ENCODE measurements at places on chromosomes 3 and 15.

GRCh38 chr15:29978411-29979382 lies 104.1 kb upstream of the GOLGA8J start:
- DNase-seq: no peak

- no peak for DNase-seq
Observed at GRCh38 chr3:57133157-57133556, 32.0 kb downstream of the IL17RD start.

DNA sequence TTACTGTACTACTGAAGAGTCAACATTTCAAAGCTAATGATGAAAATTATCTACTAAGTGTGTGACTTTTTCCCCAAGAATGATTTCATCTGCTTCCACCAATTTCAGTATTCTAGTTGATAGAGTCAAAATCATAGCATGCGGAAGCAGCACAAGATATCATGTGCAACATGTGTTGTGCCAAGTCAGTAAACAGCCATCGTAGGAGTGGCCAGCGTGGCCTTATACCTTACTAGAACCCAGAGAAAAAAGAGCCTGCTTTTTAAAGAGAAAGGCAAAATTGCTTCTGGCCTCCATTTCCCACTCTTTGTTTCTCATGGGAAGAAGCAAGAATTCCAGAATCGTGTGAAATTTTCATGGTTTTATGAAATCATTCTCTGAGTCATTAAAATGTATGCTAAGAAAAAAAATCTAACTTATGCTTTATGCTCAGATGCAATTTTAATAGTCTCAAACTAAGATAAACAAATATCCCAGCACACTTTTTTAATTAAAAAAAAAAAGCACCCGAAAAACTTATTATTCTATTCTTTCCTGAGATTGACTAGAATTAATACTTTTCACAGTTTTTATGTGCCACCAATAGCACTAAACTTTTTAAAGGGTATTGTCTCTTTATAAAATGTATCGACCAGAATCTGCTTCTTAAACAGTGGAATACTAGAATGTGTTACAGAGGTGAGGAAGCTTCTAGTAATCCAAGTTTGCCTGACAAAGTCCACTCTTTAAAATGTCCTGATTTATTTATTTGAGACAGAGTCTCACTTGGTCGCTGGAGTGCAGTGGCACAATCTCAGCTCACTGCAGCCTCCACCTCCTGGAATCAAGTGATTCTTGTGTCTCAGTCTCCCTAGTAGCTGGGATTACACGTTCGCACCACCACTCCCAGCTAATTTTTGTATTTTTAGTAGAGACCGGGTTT lies 87.3 kb downstream of the MBNL1 start:
- DNase-seq: no peak

GRCh38 chr15:52529341-52529924 lies 753 bp upstream of the MYO5A start:
- peak; percentile 8 for DNase-seq

DNA sequence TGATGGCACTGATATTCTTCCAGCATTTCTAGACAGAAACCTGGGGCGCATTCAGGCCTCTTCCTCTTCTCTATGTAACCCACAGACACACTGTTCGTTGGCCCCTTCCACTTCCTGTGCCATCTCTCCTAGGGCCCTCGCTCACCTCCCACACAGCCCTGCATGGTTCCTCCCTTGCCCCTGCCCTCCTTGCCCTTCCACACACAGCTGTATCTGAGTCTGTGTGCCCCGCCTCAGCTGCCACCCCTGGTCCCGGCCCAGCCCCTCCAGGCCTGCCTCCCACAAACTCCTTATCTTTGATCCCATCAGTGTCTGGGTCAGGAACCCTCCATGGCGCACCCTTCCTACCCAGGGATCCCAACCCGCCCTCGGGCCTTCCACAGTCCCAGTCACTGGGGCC lies 37.9 kb downstream of the RAB6B start:
- DNase-seq: no peak

DNA sequence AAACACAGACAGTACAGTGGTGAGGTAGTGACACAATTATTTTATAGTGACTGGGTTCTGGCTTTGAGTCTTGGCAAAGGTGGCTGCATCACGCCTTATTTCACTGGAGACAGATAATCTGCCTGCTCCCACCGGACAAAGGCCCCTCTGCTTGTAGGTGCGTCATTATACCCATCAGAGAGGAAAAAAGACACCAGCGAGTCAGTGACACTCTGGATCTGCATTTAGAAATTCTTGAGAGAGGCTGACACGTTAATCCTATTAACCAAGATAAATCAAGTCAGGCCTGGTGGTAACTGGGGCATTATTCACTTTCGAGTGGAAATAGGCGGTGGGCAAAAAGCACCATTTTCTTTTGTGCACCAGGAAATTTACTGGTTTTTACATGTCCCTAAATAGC lies 76.2 kb downstream of the NR2F2 start:
- DNase-seq: no peak

- DNase-seq: no peak
Observed at GRCh38 chr15:32843219-32843815, 125.5 kb downstream of the GREM1 start.

- no peak for DNase-seq
Observed at GRCh38 chr3:71265365-71265915, 318.1 kb downstream of the FOXP1 start.

GRCh38 chr15:56150204-56150603 lies 93.5 kb downstream of the RFX7 start:
- no peak for DNase-seq

DNA sequence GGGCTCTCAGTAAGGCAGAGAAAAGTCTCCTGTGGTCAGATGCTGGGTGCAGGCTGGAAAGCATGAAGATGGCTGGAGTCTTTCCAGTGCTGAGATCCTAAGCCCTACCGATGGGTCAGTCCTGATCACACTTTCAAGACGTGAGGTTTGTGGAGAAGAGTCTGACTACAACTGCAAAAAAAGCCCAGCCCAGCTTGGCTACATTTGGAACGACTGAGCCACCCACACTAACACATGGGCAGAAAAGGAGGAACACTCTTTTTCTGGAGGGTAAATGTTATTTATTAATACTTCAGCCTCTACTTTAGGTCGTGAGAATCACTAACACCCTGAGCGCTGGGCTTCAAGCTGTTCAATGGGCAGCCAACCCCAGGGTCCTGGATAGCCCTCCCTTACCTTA lies 22.0 kb upstream of the C3orf22 start:
- DNase-seq: no peak

DNA sequence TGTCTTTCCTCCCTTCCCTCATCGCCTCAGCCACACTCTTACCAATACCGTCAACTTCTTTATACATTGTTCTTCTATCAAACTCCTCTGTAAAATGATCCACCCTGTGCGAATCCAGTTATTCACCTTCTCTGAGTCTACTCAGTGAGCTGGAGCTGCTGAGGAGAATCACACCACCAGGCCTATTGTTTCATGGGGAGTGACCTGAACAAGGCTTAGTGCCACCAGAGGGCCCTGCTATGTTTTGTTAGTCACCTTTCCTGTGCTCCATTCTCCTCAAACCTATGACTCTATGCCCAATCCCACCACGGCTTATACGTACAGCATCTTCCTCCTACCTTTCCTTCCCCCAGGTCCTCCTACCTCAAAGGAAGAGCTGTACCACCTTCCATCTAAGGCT lies 50.4 kb upstream of the MED12L start:
- DNase-seq: no peak

DNA sequence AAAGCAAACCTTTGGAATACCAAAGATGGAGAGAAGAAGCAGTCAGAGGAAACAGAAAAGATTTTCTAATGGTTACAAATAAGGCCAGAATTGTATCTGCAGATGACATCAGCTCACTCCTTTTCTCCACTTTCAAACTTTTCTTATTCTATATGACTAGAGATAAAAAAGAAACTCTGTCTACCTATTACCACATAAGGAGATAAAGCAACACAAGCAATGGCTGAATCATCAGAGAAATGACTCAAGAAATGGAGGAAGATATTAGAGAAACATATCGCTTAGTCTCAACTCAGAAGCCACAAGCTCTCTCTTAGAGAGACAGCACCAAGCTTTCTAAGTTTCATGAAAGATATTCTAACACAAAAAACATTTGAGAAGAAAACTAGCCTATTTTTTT lies 784.0 kb downstream of the ZPLD1 start:
- DNase-seq: no peak

DNA sequence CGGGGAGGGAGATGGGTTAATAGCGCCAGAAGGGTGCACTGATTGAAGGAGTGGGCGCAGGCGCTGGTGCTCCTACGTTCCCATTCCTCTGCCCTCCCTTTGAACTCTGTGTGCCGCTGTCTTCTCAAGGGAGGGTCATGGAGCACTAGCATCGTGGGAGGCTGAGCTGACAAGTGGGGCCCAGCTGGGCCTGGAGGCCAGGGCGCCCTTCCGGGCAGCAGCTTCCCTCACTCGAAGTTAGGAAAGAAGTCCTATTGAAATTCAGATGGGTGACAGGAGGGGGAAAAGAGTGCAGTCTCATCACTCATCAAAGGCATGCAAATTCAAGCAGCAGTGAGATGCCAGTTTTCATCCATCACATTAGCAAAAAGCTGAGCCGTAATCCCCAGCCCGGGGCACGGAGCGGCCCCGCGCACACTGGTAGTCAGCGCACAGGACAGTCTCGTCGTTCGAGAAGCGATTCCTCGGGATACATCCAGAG lies 128.2 kb downstream of the LRRK1 start:
- no peak for DNase-seq

DNA sequence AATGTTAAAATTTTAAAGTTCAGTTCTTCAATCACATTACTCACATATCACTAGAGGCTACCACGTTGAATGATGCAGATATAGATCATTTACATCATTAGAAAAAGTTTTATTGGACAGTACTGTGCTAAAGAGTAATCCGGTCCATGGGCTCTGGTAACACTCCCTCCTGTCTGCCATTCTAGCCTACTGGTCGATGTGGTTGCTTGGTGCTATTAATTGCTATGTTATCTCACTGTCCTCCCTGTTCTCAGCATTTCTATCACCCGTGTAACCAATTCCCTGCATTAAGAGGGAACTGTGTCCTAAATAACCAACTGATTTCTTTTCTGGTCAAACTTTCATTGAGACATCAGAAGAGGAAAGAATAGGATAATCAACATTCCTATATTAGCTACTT lies 347.5 kb upstream of the RBMS3 start:
- DNase-seq: no peak

DNA sequence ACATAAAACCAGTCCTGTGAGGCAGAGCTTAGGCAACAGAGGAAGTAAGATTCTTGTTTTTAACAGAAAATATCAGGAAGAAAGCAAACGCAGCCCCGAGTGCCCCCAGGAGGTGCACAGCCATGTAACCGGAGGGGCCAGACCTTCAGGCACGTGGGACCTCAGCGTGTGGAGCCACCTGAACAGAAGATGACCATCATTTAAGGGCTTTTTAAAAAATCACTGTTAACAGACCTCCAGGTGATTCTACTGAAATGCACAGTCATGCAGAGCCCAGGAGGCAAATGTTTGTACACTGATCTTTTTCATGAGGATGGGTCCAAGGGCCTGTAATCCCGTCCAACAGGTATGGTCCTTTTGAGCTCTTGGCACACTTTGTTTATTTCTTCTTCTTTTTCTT lies 38.8 kb downstream of the SPG21 start:
- DNase-seq: no peak

- DNase-seq: no peak
Observed at GRCh38 chr3:7484636-7485035, 623.7 kb downstream of the GRM7 start.

- DNase-seq: no peak
Observed at GRCh38 chr15:98905963-98906711, 101.5 kb downstream of the PGPEP1L start.

GRCh38 chr15:68343579-68344225 lies 66.2 kb downstream of the FEM1B start:
- DNase-seq: no peak

GRCh38 chr3:177683586-177683985 lies 486.3 kb upstream of the TBL1XR1 start:
- no peak for DNase-seq

DNA sequence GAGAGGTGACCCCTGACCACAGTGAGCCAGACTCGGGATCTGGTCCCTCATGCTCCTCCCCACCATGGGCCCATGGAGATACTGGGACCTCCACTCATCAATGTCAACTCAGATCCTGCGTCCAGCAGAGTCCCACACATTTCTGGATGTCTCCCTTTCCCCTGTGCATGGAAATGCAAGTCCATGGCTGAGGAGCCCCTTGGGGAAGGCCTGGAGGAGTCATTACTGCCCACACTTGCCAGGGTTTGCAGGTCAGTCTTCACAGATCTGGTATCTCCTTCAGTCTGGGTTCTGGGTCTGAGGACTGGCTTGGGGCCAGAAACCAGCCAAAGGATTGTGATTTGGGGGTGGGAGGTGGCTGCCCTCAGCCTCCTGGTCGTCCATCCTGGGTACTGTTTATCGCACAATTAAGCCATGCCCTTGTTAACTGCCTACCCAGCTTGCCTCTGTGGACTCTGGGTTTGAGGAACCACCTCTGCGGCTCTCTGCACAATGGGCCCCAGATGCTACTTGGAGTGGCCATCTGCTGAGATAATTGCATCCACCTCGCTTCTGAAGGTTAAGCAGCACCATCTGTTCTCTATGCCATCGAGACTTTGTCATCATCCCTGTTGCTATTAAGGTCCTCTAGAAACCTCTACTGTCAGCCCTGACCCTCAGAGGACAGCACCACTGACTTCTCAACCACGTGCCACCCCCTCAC lies 49.9 kb upstream of the KLF13 start:
- DNase-seq: no peak

- no peak for DNase-seq
Observed at GRCh38 chr15:63939531-63940130, 105.9 kb upstream of the HERC1 start.

DNA sequence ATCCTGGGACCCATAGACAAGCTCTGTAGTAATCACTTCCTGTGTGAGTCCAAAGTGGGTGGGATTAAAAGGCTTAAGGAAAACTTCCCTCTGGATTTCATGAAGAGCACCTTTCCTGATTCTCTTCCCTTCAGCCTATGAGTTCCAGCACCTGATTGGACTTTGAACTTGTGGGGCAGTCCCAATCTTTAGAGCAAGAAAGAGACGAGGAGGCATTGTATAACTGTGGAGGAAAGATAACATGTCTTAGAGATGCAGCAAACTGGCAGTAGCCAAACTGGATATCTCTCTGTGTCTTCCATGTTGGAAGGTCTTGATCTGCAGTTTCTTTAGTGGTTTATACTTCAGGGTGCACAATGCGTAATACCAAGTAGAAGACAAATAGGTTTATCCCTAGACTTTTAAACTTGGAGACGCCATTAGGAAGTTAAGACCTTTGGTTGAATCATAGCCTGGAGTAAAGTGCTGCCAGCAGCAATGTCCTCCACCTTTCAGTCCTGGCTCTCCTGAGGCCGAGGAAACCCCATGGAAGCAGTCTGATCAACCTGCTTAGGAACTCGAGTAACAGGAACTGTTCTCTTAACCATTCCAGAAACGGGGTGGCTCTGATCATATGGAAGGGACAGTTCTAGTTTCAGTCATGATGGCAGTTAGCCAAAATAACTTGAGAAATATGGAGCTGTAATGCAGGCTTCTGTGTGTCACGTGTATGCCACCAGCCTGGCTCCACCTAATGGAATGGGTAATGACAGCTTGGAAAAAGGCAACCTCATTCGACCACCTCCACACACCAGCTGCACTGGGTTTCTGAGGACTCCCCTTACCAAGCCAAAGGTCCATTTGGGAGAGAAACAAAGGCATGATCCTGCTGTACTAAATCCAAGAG lies 4.7 kb downstream of the EIF1B start:
- DNase-seq: no peak

Measured in activated T-cell treated with anti-CD3 and anti-CD28 coated beads for 48 hours (primary cell).